ENCODE measurements at places on chromosomes 3 and 15. TPM values are rescaled to one million over a fixed set of nuclear protein-coding genes. Genes with fewer than 3 reads are reported as not detected.

The ANKUB1 gene
- not detected for total RNA-seq

The FMN1 gene
- total RNA-seq = 37.1 TPM

- peak; percentile 93 for DNase-seq
Measured at GRCh38 chr3:61561374-61562041, at the start of gene PTPRG. Gene PTPRG (plus strand): TSS chr3:61561571. CDS start chr3:61562288, 717 bp downstream.

DNA sequence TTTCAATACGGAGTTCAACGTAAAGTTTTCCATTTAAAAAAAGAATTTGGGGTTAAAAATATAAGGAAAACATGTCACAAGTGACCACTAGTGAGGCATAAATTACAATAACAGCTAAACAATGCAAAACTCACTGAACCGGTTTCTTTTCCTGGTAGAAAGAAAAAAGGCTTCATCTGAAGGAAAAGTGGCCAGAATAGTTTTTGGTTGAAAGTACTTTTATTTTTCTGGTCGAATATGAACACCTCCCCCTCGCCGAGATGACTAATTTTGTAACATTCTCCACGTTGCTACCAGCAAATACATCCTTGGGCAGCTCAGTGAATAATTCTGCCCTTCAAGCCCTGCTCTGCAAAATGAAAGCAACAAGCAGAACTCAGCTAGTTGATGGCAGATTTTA lies 3.9 kb upstream of the SRGAP3 start:
- DNase-seq = no peak

- no peak for DNase-seq
Measured at GRCh38 chr3:88239870-88240269, 90.1 kb downstream of the C3orf38 start.

The FSIP1 gene
- total RNA-seq = not detected

DNA sequence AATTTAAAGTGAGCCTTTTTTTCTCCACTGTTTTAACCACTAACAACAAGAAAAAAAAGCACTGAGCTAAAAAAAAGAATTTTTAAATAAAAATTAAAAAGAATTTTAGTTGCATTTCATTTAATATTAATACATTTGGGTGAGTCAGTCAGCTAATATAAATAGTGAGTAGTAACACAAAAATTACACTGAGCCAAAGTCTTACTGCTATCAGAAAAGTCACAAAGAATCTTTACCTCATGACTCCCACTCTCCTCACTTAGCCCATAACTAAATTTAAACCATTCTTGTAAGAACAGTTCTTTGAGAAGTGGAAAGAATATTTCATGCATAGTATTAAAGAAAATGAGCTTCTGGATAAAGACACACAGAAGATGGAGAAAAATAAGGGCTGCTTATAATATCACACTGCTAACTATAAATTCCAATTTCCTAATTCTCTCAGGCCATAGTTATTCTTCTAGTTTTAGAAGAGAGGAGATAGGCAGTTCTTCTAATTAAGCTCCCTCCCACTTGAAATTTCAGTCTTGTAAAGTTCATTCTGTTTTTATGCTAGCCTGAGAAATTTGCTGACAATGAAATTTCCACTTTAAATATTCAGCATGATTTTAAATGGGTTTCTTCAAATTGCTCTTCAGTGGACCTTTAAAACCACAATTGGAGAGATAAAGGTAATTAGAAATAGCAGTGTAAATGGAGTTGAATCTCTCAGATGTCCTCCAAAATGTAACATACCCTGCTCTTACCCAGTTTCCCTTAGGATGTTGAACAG lies 17.6 kb downstream of the SHQ1 start:
- no peak for DNase-seq

- DNase-seq = no peak
Measured at GRCh38 chr3:154931484-154931883, 148.6 kb upstream of the MME start.

DNA sequence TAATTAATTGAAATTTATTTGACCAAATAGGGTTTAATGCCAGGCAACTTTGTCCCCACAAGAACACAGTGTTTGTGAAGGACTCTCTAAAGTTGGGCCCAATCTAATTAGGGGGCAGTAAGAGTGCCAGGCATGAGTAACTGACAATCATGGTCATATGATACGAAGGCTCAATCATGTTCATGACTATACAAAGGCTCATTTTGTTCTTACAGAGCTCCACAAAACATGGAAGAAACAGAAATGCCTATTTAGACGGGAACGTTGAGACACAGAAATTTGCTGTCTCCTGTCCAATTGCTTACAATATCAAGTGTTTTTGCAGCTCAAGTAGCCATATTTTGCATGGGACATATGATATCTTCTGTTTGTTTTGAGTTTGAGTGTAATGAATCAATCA lies 391.1 kb downstream of the SI start:
- no peak for DNase-seq

GRCh38 chr3:20539666-20540065 lies 353.7 kb upstream of the SGO1 start:
- DNase-seq = no peak

DNA sequence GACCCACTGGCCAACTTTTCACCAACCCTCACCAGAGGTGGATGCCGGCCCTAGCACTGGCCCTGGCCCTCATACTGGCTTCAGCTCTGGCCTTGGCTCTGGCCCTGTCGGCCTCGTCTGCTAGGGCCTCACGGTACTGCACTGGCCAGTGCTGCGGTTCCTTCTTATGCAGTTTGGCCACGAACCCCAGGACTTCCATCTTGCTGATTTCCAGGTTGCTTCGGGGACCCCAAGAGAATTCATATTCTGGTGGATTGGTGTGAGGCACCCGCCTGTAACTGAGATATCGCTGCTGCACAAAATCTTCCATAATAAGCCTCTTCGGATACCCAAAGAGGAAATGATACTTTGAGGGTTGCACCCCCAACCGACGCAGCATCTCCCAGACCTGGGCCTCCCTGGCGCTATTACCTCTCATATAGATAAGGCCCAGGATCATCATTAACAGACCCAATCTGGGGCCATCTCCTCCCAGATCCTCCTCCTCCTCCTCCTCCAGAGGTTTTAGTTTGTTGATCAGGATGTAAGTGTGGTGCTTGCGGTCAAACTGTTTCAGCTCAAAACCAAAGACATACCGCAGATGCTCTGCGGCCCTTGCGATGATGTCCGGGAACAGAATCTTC lies 883 bp downstream of the MAGEF1 start:
- no peak for DNase-seq

The CHRD gene
- 11.3 TPM for total RNA-seq

The DTX3L gene
- 41.6 TPM for total RNA-seq

The ATP8B4 gene
- 31.5 TPM for total RNA-seq

The CLDN16 gene
- not detected for total RNA-seq

DNA sequence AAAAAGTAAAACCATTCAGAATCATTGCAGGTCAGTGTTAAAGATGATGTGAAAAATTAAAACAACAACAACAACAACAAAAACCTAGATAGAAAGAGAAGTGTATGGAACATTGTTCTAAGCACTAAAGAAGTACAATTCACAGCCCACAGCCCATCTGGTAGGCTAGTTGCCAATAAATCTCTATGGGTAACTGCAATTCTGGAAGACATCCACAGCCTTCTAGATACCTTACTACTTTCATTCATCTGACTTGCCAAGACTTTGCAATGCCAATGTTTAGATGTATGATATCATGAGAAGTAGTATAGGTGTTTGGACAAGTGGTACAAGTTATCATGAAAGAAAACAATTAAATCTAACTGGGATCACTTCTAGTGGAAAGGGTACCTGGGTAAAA lies 198.6 kb downstream of the VGLL3 start:
- DNase-seq = no peak

DNA sequence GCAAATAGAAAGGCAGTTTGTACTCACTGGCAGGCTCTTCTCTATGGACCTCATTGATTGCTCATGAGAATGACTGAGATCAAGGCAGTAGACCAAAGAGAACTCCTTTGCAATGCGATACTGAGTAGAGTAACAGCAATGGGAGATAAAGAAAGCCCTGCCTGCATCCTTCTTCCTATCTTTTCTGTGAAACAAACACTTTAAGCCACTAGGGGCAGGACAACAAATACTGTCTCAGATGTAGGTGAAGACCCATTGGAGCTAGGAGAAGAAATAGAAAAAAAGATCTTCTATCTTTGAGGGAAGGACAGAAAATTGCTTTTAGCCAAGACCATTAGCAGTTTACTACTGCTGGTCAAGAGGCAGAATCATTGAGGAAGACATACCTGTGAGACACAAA lies 117.6 kb upstream of the IGSF10 start:
- DNase-seq = no peak

- DNase-seq = no peak
Measured at GRCh38 chr15:67915461-67916374, 75.9 kb upstream of the RNU6-1 start.

DNA sequence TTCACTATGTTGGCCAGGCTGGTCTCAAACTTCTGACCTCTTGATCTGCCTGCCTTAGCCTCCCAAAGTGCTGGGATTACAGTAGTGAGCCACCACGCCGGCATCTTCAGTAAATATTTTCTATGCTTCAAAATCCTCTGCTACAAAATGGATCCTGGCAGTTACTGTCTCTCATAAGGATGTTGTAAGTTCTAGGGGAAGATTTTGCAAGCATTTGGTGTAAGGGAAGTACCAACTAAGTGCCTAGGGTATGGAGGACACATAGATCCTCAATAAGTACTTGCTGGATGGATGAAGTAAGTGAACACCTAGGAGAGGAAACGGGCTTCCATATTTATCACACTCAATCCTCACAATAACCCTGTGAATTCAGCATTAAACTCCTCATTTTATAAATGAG lies 6.6 kb downstream of the TM4SF4 start:
- DNase-seq = no peak

GRCh38 chr3:149273096-149273751 lies 51.6 kb upstream of the CP start:
- DNase-seq = no peak

- no peak for DNase-seq
Measured at GRCh38 chr3:127768346-127769008, 53.8 kb downstream of the MGLL start.

DNA sequence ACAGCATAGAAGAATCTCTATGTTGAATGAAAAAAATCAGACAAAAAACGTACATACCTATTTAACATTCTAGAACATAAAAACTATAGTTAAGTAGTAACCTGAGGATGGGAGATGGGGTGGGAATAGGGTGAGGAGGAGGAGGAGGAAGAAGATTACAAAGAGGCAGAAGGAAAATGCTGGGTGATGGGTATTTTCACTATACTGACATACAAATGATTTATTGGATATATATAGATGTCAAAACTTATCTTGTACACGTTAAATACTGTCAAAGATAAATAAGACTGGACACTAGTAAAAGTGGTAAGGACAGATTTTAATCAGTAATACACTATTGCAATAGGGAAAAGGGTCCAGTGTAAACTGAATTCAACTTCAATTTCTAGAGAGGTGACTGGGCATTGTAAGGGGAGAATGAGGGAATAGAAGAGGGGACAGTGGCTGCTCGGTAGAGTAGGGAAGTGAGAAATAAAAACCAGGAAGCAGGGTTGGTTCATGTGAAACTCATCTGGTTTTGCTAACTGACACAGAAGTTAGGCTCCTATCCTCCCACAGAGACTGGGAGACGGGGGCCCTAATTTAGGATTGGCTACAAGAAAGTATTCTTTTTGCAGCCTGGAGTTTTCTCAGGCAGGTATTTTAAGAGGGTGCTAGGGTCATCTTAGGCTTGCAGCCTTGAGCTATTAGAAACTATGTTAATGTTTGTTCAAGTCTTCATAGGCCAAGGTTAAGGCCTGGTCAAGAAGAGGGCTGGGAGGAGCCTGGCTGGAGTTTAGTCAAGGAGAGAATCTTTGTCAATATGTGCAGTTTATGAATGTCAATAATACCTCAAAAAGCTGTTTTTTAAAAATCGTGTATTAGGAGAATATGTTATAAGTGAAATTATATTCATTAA lies 15.0 kb upstream of the C15orf61 start:
- DNase-seq = no peak

GRCh38 chr3:131394400-131394799 lies 12.8 kb downstream of the NUDT16 start:
- no peak for DNase-seq

DNA sequence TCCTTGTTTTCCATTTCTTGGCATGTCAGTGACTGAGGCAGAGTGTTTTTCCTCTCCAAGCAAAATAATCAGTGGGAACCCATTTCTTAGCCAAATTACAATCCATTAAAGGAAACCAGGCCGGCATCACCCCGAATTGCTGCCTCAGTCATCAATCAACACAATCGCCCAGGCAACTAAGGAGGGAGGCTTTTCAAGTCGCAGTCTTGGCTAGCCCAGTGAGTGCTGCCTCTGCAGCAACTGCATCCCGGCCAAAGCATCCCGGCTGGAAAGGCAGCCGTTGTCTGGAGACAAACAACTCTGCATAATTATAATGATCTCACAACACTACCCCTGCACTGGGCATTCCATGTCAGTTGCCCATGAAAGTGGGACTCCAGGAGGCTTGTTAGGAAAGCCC lies 213.5 kb upstream of the PRICKLE2 start:
- no peak for DNase-seq

The SNRK gene
- 59.1 TPM for total RNA-seq

- DNase-seq = no peak
Measured at GRCh38 chr3:52345521-52346109, 29.5 kb downstream of the DNAH1 start.

The CSK gene
- 46.9 TPM for total RNA-seq

GRCh38 chr15:80796407-80796806 lies 17.2 kb downstream of the CEMIP start:
- no peak for DNase-seq

DNA sequence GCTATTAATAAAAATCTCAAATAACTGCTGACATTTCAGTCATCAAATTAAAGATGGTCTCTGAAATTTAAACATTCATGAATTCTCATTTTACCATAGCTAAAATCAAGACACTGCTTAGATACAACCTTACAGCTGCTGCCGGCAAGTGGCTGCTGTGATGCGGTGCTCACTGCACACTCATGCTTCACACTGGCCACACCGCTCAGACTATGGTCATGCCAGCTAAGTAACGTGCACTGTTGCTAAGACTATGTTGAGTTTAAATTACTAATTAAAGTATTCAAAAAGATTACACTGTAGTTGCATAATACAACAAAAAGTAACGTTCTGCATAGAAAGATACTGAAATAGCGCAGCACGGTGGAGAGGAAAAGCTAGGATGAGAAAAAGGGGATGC lies 12.1 kb downstream of the ATP13A3 start:
- no peak for DNase-seq

The CGGBP1 gene
- total RNA-seq = 63.3 TPM

The COL6A5 gene
- not detected for total RNA-seq

DNA sequence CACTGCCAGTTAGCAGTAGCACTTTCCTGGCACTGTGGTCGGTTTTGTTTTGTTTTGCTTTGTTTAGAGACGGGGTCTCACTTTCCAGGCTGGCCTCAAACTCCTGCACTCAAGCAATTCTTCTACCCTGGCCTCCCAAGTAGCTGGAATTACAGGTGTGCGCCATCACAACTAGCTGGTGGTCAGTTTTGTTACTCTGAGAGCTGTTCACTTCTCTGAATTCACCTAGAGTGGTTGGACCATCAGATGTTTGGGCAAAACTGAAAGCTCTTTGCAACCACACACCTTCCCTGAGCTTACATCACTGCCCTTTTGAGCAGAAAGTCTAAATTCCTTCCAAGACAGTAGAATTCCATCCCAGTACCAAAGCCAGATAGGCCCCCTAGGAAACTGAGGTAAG lies 22.6 kb downstream of the CLDN18 start:
- no peak for DNase-seq
